ENCODE measurements at places on chromosomes 16 and 17.
A peak's percentile ranks its signal among the peaks of the same experiment; 100 is the strongest.

DNA sequence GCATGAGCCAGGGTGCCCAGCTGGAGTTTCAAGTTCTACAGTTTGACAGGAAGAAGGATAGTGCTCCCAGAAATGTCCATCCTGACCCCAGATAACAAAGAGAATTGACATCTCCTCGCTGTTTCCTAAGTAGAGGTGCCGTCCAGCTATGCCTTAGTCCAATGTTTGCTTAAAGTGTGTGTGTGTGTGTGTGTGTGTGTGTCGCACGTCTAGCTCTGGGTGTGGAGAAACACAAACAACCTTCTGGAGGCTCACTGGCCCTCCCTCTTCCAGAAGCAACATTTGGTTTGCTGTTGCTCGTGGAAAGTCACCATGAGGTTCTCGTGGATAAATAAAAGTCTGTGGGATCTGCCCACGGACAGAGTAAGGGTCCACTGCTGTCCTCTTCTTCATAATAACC is 22.1 kb downstream of the EMP2 start:
- DNase-seq = no peak

DNA sequence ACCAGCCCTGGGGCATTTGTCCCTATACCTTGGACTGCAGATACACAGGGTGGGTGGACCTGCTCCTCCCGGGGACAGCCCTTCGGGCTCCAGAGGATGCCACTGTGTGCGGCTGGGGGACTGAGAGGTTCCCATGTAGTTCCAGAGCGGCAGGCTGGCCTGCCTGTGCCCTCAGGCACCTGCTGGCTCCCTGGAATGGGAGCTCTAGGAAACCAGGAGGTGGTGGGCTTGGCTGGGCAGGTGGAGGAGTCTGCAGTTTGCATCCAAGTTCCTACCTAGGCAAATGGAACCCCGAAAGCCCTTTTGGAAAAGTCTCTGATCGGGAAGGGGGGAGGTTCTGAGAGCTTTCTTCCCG is 982 bp downstream of the DBNDD1 start:
- no peak for DNase-seq

DNA sequence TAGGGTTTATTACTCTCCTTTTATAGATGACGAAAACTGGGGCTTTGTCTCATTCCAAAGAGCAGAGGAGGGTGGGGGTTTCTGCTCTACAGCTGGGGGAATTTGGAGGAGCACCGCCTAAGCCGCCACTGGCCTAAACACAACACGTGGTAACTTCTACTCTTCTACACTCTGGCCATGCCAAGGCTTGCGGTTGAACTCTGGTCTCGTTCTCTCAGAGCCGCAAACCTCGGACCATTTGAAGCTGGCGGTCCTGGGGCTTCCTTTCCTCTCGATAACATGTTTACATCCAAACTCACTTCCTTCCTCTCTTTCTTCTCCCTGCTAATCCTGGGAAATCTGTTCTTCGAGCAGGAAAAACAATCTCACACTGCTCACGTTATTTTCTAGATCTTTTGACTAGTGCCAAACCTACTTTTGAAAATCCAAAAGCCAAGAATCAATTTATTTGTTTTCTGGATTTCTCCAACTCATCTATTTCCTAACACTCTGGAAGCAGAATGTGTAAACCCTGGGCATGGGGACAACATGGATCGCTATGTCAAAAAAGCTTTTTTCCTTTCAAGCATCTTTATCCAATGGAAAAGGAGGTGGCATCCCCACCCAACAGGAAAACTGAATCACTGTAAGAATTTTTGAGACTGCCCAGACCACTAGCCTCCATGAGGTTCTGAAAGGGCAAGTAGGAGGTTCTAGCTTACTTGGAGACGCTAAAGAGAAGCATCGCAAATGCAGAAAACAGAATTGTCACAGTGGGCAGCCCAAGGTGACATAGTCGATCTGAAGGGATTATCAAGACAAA is 13.6 kb upstream of the EEF2K start:
- peak; percentile 83 for DNase-seq

DNA sequence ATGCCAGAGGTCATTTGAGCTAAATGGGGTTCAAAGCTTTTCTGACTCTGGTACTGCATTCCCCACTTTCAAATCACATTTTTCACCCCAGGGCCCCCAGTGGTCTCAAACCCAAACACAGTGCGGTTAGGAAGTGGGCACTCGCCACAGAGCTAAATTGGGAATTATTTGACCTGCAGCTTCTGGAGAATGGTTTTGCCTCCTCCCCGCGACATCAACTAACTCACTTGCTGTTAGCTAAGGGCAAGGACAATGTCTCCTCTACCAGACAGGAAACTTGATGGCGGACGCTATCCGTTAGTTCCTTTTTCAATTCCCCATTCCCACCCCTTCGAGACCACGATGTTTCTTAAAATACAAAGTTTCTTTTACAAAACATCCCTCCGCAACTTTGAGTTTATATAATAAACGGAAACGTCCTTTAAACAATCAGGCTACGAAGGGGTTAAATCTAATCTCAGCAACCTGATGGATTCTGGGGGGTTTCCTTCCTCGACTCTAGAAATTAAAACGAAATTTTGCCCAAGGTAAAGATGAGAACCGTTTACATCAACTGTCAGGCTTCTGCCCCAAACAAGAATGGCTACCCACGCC is 500 bp upstream of the KAT7 start:
- DNase-seq = no peak

GRCh38 chr17:1709971-1710806 is at the start of gene TLCD2:
TLCD2 (minus strand) TSS chr17:1710377; CDS start chr17:1710242, 135 bp downstream.
- no peak for DNase-seq

- no peak for DNase-seq
Measured at GRCh38 chr16:54647216-54647615, 283.4 kb upstream of the IRX5 start.

DNA sequence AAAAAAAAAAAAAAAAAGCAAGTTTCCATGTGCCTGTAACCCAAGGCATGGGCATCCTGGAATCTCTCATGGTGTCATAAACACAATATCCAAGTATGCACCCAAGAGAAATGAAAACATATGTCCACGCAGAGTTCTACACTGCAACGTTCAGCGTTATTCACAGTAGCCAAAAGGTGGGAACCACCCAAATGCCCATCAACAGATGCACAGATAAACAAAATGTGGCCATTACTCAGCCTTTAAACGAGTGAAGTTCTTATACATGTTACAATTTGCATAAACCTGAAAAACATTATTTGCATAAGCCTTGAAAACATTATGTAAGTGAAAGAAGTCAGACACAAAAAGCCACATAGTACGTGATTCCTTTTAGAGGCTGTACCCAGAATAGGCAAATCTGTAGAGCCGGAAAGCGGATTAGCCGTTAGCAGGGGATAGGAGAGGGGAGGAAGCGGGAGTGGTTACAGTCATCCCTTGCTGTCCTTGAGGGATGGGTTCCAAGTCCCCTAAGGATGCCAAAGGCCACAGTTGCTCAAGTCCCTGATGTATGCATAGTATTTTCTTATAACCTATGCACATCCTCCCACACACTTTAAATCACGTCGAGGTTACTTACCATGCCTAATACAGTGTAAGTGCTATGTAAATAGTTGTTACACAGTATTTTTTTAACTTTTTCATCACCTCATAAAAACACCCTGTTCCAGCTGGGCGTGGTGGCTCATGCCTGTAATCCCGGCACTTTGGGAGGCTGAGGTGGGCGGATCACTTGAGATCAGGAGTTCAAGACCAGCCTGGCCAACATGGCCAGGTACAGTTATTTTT is 47.3 kb upstream of the DNAH17 start:
- DNase-seq = no peak

DNA sequence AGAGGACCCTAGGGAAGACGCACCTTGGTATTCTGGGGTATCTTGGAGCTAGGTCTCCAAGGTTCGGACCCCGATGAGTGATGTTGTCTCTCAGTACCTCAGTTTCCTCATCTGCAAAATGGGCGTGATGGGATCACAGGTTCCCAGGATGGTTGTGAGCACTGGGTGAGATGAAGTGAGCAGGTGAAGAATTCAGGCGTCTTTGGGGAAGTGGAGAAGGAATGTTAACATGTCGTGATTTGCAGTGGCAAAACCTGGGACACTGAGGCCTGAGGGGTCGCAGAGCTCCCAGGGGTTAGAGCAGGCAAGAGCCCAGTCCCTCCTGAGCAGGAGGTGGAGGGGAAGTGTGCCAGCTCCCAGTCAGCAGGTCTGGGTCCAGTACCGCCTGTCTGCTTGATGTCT is 215.1 kb upstream of the GSE1 start:
- no peak for DNase-seq

DNA sequence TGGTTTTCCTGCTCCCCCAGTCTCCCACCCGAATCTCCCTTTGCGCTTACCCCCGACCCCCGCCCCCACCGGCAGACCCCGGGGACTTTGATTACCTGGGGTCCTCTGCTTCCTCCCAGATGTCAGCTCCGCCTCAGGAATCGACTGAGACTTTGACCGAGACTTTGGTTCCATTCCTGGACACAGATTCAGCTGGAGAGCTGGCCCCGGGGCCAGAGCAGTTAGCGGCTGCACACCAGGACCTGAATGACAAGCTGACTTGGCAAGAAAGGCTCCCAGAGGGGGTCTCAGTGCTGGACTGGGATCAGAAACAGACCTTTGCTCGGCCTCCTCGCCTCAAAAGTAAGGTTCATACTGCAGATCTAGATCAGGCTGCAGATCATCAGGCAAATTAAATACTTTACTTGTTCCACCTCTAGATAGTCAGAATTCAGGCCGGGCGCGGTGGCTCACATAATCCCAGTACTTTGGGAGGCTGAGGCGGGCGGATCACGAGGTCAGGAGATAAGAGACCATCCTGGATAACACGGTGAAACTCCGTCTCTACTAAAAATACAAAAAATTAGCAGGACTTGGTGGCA is 60.3 kb upstream of the FBXO47 start:
- no peak for DNase-seq

- DNase-seq = no peak
Measured at GRCh38 chr17:57445772-57446472, 189.6 kb downstream of the MSI2 start.

DNA sequence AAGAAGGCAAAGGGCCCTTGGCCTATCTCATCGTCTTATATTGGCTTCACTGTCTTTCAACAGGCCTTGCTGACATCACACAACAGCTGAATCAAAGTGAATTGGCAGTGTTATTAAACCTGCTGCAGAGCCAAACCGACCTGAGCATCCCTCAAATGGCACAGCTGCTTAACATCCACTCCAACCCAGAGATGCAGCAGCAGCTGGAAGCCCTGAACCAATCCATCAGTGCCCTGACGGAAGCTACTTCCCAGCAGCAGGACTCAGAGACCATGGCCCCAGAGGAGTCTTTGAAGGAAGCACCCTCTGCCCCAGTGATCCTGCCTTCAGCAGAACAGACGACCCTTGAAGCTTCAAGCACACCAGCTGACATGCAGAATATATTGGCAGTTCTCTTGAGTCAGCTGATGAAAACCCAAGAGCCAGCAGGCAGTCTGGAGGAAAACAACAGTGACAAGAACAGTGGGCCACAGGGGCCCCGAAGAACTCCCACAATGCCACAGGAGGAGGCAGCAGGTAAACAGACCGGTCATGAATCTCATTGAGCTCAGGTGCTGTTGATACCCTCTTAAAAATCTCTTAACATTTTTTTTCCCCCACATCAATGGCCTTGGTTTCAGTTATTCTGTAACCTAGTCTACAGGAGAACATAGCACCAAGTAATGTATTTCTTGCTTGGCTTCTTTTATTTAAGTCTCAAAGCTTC is 64.7 kb downstream of the CDK12 start:
- DNase-seq = peak; percentile 62

DNA sequence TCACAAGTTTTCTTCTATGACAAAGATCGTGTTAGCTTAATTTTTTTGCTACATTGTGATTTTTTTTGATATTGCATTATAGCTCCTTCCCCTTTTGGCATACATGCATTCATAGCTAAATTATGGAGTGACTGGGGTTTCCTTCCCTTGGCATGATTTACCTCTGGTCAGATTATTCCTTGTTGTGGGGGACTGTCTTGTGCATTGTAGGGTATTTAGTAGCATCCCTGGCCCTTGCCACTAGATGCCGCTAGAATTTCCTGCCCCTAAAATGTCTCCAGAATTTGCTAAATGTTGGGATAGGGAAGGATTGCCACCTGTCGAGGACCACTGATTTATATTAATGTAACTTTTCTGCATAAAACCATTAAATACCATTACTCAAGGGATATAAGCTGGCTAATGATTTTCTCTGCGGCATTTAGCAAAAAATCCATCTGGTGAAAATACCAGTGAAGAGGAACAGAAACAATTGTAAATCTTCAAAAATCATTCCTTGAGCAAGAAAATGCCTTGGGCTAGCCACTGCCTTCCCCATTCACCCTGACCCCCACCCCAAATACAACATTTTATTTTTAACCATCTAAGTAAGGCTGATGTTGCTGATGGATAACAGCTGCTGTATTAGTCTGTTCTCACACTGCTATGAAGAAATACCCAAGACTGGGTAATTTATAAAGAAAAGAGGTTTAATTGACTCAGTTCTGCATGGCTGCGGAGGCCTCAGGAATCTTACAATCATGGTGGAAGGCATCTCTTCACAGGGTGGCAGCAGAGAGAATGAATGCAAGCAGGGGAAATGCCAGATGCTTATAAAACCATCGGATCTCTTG is 195.2 kb downstream of the MAP2K6 start:
- DNase-seq = peak; percentile 33

- DNase-seq = no peak
Measured at GRCh38 chr17:27333410-27333980, 39.6 kb downstream of the WSB1 start.

DNA sequence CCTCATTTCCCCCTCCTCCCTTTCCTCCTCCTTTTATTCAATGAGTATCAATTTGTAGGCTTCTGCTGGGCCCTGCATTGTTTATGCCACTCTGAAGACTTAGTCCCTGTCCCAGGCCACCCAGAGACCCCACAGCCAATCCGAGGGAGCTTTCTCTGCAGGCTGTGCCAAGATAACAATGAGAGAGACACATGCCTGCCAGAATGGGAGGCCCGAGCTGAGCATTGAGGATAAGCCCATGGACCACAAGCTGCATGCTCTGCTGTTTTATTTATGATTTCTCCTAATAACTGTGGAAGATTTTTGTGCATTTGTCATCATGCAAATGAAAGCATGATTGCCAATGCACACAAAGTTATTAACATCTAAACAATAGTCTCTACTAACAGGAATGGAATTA is 3.0 kb downstream of the RCVRN start:
- DNase-seq = no peak

DNA sequence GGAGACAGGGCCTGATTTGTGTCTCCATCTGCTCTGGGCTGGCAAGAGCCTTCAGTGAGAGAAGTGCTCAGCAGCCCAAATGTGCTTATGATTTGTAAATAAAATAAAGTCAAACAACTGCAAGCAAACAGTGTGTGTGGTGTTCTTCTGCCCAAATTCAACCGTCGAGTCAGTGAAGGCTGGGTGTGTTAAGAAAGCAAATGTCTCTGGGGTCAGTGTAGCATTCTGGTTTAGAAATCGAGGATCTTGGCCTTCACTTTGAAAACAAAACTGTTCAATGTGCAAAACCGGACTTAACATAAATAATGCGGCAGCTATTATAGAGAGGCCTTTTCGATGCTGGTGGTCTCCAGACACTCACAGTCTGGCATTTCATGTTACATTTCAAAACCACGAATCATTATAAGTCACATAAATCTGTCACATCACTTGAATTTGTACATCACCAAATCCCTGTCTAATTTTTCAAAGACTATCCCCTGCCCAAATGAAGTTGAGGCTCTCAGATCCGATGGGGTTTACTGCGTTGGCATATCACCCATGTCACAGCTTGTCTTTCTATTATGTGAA is 158.6 kb upstream of the MYOCD start:
- peak; percentile 6 for DNase-seq
